Neural crest cell (in vitro differentiated cells): ENCODE measurements at places on chromosomes 5 and 9.

- H3K4me3 ChIP-seq = no peak overlapping the region
- H3K36me3 ChIP-seq = peaks cover 11% of the 10 kb centered on the region
- DNase-seq = no peak
- H3K4me1 ChIP-seq = peaks cover 9% of the 10 kb centered on the region
- H3K27me3 ChIP-seq = no peaks in the 10 kb centered on the region
Observed at GRCh38 chr9:112091810-112092209, 83.3 kb downstream of the SUSD1 start.

DNA sequence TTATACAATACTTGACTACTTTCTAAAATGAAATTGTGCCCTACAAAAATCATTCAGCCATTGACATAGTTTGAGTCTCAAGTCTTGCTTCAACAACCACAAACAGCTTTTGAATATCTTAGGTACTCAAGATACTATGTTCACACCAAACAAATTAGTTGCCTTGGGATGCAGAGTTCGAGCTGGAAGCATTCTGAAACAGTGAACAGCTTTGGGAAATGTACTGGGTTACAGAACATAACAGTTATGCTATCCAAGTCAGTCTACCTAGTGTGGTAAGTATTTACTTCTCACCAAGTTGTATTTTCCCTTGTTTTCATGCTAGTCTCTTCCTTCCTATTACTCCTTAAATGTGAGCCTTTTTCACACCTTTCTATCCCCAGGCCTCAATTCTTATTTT lies 143.2 kb downstream of the SSBP2 start:
- peaks cover 21% of the 10 kb centered on the region for H3K4me1 ChIP-seq
- H3K27ac ChIP-seq = no peak overlapping the region
- H3K36me3 ChIP-seq = peaks cover 32% of the 10 kb centered on the region
- H3K4me3 ChIP-seq = no peak overlapping the region

GRCh38 chr5:101838435-101838834 lies 457.6 kb downstream of the SLCO4C1 start:
- H3K27me3 ChIP-seq = no peaks in the 10 kb centered on the region
- no peaks in the 10 kb centered on the region for H3K4me1 ChIP-seq
- no peak for DNase-seq

DNA sequence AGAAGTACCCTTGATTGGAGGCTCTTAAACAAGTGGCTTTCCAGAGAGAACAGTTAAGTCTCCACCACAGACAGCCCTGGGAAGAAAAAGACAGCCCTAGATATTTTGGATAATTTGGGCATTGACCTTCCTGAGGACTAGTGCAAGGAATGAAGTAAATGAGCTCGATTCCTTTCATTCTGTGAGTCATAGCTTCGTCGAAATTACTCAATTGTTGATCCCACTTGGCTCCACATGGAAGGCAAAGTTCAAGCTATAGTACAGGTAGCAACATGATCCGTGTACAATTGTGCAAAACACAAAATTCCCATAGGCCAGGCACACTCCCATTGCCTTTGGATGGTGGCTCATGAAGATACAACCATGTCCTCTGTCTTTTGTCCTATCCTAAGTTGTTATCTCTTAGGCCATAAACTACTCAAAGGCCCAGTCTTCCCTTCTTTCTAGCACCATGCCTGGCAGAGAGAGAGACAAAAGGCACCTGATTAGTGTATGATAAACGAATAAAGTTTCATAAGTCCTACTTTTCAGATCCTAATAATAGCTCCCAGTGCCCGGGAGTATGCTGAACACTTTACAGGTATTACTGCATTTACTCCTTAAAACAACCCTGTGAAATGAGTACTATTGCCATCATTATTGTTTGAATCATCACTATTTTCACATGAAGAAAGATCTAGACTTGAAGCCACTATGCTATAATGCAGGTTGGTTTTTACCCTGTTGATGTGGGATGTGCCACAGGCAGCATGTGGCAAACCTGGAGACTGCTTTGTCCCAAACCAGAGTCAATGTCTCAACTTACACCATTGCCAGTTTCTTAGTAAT lies 116.7 kb upstream of the RANBP3L start:
- no peak for DNase-seq
- no peak overlapping the region for H3K27ac ChIP-seq
- no peaks in the 10 kb centered on the region for H3K36me3 ChIP-seq
- H3K4me3 ChIP-seq = no peak overlapping the region

DNA sequence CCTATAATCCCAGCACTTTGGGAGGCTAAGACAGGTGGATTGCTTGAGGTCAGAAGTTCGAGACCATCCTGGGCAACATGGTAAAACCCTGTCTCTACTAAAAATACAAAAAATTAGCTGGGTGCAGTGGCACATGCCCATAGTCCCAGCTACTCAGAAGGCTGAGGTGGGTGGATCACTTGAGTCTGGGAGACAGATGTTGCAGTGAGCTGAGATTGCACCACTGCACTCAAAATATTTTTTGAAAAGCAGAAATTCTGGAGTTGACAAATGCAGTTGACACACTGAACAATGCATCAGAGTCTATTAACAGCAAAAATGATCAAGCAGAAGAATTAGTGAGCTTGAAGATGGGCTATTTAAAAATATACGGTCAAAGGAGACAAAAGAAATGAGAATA lies 35.5 kb downstream of the NDUFAF2 start:
- H3K4me3 ChIP-seq = no peak overlapping the region
- H3K4me1 ChIP-seq = no peaks in the 10 kb centered on the region
- H3K27ac ChIP-seq = no peak overlapping the region
- DNase-seq = no peak

- peaks cover 9% of the 10 kb centered on the region for H3K36me3 ChIP-seq
- H3K4me1 ChIP-seq = no peaks in the 10 kb centered on the region
- no peak overlapping the region for H3K27ac ChIP-seq
- no peaks in the 10 kb centered on the region for H3K27me3 ChIP-seq
Observed at GRCh38 chr9:135948968-135949367, 12.2 kb downstream of the UBAC1 start.

DNA sequence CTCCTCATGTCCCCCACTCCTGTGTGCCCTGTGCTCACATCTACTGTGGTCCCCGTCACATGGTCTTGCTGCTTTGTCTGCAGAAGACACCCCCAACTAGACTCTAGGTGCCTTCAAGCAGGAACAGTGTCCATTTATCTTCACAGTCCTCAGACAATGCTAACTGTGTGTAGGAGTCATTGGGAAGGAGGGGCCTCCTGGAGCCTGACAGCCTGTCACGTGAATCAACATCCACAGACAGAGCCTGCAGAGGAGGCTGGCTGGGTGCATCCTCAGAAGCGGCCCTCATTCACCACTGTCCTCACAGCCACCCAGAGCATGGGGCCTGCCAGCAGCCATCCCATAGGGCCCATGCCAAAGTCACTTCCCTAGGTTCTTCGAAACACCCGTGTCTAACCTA lies 98.7 kb downstream of the MED10 start:
- peaks cover 13% of the 10 kb centered on the region for H3K4me1 ChIP-seq
- peaks cover 2% of the 10 kb centered on the region for H3K36me3 ChIP-seq
- H3K4me3 ChIP-seq = no peak overlapping the region
- H3K27ac ChIP-seq = peak overlapping the region; percentile 91
- DNase-seq = no peak
- H3K27me3 ChIP-seq = peaks cover 22% of the 10 kb centered on the region

GRCh38 chr9:112404508-112404932 lies 24.6 kb downstream of the HSDL2 start:
- H3K27ac ChIP-seq = no peak overlapping the region
- peaks cover 4% of the 10 kb centered on the region for H3K4me1 ChIP-seq
- peaks cover 18% of the 10 kb centered on the region for H3K36me3 ChIP-seq
- no peak for DNase-seq

- H3K27ac ChIP-seq = no peak overlapping the region
- no peak overlapping the region for H3K4me3 ChIP-seq
- DNase-seq = peak; percentile 5
- H3K36me3 ChIP-seq = peaks cover 8% of the 10 kb centered on the region
Observed at GRCh38 chr9:99531313-99531712, 290.4 kb upstream of the NR4A3 start.

GRCh38 chr5:146130440-146131045 lies 25.2 kb upstream of the PLAC8L1 start:
- DNase-seq = no peak
- H3K27ac ChIP-seq = no peak overlapping the region
- H3K4me3 ChIP-seq = no peak overlapping the region
- H3K4me1 ChIP-seq = no peaks in the 10 kb centered on the region
